Brain pericyte (primary cell): ENCODE measurements at places on chromosomes 12 and 14.

DNA sequence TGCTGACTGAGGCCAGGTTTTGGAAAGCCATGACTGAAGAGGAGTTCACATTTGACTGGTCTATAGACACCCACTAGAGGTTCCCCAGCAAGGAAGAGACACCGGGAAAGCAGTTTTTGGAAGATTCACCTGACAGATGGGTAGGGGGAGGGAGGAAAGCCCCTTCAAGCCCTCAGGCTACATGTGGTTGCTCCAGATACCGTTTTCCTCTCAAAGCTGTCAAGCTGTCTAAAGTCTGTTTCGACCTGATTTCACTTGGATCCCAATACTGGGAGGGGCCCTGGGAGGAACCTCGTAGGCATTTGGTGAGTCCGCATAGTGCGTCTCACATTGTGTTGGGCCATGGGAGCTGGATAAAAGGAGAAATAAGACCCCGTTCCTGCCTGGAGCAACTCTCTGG is 1.7 kb upstream of the LRP1 start:
- DNase-seq = no peak

- DNase-seq = no peak
Measured at GRCh38 chr12:67692966-67693365, 44.4 kb downstream of the DYRK2 start.

- DNase-seq = no peak
Measured at GRCh38 chr12:124742111-124742510, 121.6 kb downstream of the SCARB1 start.

DNA sequence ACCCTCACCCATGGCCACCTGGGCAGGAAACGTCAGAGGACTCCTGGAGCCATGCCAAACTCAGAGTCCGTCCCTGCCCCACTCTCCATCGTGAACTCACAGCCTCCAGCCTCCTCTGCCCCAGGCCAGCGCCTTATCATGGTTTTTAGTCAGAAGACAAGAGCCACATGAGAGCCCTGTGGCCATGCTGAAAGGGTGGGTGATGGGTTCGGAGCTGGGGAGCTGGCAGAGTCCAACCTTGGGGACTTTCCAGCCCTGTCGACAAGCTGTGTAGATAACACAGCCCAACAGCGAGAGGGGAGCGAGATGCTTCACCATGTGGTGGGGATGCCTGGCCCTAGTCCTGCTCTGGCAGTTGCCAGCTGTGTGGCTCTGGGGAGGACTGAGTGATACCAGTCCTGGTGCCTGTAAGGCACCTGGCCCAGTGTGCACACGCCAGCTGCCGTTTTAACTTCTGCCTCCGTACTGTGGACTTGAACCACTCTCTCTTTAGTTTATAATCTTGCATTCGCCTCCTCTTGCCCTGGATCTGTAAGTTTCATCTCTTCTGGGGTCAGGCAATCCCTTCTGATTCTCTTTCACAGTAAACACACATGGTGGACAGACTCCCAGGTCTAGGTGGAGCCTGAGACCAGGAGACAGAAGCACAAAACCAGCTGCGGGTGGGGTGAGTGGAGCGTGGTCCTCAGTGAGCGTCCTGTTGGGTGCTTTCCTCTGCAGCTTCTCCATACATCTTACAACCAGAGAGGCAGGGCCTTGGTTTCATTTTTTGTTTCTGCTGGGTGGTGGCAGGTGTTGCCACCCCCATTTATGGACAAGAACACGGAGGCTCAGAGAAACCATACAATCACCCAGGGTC is 55.3 kb downstream of the RIN3 start:
- DNase-seq = no peak

- no peak for DNase-seq
Measured at GRCh38 chr14:60657456-60658210, 8.4 kb upstream of the SIX1 start.

- DNase-seq = no peak
Measured at GRCh38 chr12:2294651-2295475, 242.1 kb downstream of the CACNA1C start.

DNA sequence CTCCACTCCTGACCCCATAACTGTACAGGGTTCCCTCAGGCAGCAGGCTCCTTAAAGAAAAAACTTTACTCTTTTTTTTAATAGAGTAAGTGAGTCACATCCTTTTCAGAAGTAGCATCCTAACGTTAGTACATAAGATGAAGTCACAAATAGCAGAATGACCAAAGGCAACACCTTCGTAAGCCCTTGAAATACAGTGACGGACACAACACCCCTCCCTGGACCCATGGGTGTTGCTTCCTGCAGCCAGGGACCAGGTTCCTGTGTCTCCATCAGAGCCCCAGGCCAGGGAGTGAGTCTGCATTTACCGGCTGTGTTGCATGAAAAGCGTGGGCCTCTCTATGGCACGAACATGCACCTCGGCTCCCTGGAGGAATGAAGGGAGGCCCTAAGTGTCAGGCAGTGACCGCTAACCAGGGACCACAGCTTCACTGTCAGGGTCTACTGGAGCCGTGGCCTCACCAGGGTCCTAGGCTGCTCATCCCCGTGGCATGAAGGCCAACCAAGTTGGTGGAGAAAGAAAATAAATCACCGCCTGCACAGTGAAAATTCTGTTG is 340.0 kb upstream of the SFSWAP start:
- no peak for DNase-seq

DNA sequence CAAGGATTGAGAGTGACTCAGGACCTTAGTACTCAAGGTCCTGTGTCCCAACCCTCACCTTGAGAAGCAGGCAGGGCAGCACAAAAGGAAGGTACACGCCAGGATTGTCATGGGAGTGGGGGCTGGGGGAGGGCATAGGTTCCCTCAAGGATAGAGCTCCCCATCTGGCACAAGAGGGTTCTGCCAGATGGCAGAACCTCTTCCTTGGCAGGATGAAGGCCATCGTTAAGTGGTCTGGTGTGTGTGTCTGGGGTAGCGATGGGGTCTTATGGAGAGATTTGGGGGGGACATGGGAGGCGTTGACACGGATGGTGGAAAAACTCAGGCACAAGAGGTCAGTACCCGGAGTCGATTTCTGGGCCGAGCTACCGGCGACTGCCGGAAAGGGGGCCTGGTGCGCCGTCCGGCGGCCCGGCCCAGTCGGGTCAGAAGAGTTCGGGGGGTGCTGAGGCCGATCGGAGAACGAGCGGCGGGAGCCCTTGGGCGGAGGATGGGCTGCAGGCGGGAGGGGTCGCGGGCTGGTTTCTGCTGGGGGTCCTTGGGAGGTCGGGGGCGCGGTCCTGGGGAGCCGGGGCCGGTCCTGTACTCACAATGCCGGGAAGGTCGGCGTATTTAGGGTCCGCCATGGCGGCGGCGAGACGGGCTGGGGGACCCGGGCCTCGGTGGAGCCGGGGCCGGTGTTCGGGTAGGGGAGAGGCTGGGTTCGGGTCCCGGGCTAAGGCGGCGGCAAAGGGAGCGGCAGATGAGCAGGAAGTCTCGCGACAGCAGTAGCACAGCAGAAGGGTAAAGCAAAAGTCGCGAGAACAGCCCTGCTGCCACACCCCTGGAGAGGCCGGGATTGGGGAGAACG is at the start of gene DCTN2:
Gene DCTN2 (minus strand): TSS at position 755 of the 850 bp plus-strand sequence. CDS start 129 bp downstream, at position 626.
- peak; percentile 83 for DNase-seq

GRCh38 chr14:75440733-75441477 is 13.1 kb downstream of the JDP2 start:
- no peak for DNase-seq
